Iris pigment epithelial cell (primary cell): ENCODE measurements at places on chromosomes 5 and 9.
A peak's percentile ranks its signal among the peaks of the same experiment; 100 is the strongest.

DNA sequence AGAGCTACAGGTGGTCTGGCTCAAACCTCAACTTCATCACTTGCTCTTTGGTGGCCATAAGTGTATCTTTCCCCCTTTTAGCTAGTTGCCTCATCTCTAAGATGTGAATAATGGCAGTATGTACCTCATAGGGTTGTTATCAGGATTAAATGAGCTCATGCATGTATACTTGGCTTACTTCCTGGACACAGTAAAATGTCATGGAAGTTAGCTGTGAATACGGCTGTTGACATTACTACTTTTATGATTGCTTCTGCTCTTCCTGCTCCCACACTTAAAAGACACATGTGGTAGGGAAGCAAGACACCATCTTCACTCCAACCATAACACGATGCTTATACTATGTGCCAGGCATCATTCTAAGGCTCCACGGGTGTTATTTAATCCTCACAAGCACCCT lies 114.5 kb upstream of the GPR151 start:
- DNase-seq: no peak

GRCh38 chr9:84271531-84271900 lies 69.0 kb downstream of the SLC28A3 start:
- peak; percentile 80 for DNase-seq

DNA sequence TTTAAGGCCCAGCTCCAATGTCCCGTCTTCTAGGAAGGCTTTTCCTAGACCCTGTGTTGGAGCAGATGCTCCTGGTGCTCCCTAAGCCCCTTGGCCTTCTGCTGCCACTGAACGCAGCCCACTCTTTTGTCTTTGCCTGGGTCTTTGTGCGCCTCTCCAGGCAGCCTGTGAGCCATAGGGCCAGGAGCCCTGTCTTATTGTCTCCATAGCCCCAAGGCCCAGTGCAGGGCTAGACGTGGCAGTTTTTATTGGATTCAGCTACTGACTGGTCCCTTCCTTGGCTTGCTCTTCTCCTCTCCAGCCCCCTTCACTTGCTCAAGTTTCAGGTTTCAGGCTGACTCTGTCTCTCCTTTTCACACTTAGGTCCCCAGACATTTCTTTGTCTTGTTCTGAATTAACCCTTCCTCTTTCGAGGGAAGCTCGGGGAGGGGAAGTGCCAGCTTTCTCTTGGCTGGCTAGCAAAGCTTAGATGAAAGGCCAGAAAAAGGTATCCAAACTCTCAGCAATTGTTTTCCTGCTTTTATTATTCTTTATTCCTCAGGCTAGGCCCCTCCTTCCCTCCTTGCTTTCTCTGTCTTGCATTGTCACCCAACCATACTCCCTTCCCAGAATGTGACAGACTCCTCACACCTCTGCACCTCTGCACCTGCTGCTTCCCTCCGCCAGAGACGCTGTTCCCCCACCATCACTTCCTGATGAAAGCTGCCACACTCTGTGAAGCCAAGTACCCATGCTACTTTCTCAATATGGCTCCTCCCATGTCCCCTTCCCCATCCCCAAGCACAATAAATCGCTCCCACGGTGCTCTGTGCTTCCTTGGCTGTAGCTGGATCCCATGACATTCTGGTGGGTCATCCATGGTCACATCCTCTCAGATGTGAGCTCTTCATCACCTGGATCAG lies 101.6 kb upstream of the CPEB4 start:
- no peak for DNase-seq

GRCh38 chr9:6576987-6577386 lies 68.5 kb downstream of the GLDC start:
- DNase-seq: no peak

- no peak for DNase-seq
These were observed 36.5 kb upstream of the CEP72 start for GRCh38 chr5:575636-576035.

GRCh38 chr5:179185941-179186411 lies 125.8 kb downstream of the ZNF354C start:
- no peak for DNase-seq

DNA sequence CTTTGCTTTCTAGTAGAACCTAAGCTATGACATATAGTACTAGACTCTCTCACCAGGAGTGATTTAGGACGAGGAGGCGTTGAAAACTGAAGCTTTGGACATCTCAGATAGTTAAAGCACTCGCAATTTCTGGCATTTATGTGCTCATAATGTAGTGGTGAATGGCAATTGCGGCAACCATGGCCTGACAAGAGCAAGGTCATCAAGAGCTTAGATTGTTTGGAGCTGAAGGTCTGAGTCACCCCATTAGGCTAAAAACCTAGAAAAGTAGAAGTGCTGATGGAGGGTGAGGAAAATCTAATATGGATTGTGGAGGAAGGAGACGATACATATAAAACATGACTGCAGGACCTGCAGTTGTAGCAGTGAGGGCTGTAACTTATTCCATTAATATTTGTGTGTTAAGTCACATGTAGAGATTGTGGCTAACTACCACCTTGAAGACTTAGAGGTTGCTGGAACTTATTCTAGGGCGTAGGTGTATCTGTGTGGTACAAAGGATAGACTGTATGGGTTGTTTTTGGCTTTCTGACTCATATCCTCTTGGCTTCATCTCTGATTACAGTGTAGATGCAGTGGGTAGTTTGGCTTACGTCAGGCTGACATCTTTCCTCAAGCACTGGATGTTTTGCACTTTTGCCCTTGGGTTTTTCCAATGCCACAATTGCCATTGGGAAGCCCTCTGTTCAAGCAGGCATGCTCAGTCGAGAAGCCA lies 138.9 kb upstream of the CDKN2B start:
- DNase-seq: peak; percentile 99
